ENCODE measurements at places on chromosomes 2 and 18.

- no peak for DNase-seq
Observed at GRCh38 chr2:157149270-157149669, 108.2 kb upstream of the GALNT5 start.

- no peak for DNase-seq
Observed at GRCh38 chr18:56256659-56257058, 381.7 kb downstream of the TXNL1 start.

- DNase-seq = no peak
Observed at GRCh38 chr2:8544786-8545694, 136.8 kb upstream of the ID2 start.

GRCh38 chr2:13003500-13003899, 286.8 kb downstream of the TRIB2 start:
- DNase-seq = no peak

DNA sequence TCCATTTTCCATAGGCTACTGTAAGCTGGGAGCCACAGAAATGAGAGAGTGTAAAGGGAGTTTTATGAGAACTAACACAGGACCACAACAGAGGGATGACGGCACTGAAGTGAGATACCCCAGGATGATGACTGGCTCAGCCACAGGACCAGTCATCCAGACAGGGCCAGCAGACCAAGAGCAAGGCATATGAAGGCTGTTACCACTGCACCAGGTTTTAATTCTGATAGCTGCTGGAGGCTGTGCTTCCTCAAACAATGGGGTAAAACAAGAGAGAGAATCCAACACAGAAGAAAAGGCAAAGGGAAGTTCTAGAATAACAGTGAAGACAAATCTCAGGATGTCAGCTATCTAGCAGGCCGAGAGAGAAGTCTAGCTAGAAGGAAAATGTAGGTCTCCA, 94.9 kb downstream of the BCL2 start:
- DNase-seq = no peak

- no peak for DNase-seq
Observed at GRCh38 chr2:24207359-24207758, 32.5 kb downstream of the FAM228A start.

GRCh38 chr2:147320146-147320545, 524.7 kb upstream of the ACVR2A start:
- DNase-seq = no peak

GRCh38 chr2:200383380-200384110, 77.1 kb downstream of the SPATS2L start:
- no peak for DNase-seq

- DNase-seq = no peak
Observed at GRCh38 chr18:250685-251084, 17.2 kb downstream of the THOC1 start.

- no peak for DNase-seq
Observed at GRCh38 chr18:25453556-25454269, 101.7 kb upstream of the ZNF521 start.

DNA sequence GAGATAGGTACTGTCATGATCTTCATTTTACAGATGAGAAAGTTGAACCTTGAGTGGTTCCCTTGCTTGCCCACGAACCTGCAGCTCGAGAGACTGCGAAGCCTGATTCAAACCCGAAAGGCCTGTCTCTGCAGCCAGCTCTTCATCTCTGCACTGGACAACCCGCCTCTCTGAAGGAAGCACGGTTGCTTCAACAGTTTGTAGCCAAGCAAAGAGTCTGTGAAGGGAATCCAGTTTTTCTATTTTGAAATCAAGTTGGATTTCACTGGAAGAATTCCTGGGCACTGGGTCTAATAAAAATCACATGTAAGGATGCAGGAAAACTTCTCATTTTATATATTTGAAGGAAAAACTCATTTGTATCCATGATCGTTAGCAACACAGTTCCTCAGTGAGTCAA, 21.3 kb upstream of the ICOS start:
- no peak for DNase-seq

DNA sequence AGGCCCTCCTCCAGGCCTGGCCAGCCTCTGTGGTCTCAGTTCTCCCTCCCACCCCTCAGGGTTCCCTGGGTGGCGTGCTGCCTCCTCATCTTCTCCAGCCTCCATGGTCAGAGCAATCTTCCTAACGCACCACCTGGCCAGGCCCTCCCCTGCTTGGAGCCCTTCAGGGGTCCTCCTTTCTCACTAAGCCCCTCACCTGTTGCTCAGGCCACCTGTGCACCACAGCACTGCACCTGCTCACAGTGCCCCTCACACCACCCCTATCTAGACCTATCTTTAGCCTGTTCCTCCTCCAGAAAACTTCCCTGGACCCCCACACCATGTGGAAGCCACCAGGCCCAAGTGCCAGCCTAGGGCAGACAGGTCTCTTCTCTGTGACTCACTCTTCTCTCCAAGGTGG, 267.1 kb downstream of the ATAD2B start:
- DNase-seq = no peak

- DNase-seq = no peak
Observed at GRCh38 chr2:16171425-16171920, 231.1 kb downstream of the MYCN start.

- DNase-seq = no peak
Observed at GRCh38 chr2:6676241-6676640, 189.5 kb downstream of the CMPK2 start.

- peak; percentile 65 for DNase-seq
Observed at GRCh38 chr18:4172196-4173100, 282.7 kb downstream of the DLGAP1 start.

- peak; percentile 77 for DNase-seq
Observed at GRCh38 chr2:206452750-206453149, 9.4 kb downstream of the ADAM23 start.

- no peak for DNase-seq
Observed at GRCh38 chr2:184692141-184692734, 93.9 kb downstream of the ZNF804A start.

DNA sequence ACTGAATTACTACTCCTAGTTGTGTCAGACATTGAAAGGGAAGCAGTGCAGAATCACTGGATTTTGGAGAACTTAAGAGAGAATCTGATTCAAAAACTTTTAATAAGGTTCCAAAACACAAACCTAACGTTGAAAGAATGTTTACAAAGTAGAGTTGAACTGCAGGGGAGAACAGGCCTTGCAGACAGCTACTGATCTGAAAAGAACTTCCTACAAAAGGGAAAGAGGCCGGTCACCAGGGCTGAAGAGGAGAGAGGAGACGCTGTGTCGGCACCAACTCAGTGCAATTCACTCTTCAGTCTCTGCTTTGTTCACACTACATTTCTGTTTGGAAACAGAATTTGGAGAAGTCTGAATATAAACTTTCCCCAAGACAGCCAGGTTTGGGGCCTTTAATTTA, 124.0 kb downstream of the GAREM1 start:
- DNase-seq = peak; percentile 28

DNA sequence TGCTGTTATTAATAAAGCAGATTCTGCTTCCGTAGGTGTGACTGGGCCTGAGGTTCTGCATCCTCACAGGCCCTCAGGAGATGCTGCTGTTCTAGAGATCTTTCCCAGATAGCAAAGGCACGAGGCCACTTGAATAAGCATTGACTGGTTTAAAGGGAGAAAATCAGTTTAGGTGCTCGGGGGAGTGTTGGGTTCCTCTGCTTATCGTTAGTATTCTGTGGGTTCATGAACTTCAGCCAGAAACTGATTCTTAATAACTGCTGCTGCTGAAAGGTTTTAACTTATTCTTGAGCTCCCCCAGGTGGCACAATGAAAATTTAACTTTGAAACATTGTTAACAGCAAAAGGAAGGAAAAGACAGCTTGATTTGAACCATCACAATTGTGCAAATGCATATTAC, 56.9 kb downstream of the ITGA6 start:
- peak; percentile 32 for DNase-seq

GRCh38 chr2:129764376-129765325, 214.8 kb upstream of the RAB6C start:
- no peak for DNase-seq

DNA sequence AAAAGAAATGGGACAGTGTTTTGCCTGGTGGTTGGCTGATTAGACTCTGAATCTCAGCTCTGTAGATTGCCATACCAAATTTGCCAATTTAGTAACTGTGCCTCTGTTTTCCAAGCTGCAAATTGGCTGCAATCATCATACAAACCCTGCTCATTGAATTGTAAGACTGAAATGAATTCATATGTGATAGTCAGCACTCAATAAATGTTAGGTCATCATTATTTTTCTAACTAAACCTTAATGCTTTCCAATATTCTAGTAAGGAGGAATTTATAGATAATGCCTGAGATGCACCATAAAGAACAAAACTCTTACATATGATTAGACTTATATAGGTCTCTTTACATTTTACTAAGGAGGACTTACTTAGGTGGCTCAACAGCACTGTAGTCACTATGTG, 85.3 kb downstream of the DNER start:
- no peak for DNase-seq

DNA sequence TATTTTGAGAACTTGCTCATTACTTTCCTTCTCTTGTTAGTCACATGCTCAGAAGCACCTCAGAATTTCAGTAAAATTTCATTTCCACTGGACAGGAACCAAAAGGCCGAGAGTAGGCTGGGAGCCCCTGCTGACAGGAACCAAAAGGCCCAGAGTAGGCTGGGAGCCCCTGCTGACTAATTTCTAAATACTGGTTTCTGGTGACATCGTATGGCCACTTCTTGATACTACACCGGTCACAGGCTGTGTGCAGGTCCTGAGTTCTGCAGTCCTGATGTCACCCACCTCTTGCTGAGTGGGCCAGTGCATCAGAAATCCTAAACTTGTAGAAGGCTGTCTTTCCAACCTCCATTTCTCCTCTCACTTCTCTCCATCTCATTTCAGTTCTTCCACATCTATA, 17.7 kb upstream of the EN1 start:
- DNase-seq = no peak

DNA sequence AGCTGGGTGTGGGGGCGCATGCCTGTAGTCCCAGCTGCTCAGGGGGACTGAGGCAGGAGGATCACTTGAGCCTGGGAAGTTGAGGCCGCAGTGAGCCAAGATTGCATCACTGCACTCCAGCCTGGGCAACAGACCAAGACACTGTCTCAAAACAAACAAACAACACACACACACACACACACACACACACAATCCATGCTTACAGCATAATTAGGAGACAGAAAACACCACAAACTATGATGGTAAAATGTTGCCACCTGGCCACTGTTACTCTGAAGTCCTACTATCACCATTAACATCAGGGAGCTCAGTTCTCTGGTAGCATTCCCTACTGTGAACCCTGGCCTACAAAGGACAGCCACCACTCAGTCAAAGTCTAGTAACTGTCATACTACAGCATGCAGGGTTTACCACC, 18.3 kb downstream of the DNPEP start:
- DNase-seq = no peak

DNA sequence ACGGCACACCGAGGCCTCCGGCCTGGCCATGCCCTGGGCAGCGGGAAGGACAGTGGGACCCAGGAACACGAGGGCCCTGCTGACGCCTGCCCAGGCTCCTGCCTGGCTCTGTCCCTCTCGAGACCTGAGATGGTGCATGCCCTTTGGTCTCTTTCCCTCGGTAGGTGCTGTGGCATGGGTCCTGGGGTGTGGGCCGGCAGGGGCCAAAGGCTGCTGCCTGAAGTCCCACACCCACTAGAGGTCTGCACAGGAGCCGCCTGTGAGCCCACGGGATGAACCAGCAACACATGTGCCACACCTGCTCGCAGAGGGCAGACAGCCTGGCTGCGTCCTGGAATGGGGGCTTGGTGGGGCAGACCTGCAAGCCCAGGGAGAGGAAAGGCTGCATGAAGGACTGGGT, 73.3 kb downstream of the NDUFA10 start:
- no peak for DNase-seq

- DNase-seq = no peak
Observed at GRCh38 chr2:217440000-217440399, 562.8 kb downstream of the TNS1 start.

GRCh38 chr2:31933066-31933465, 77.7 kb downstream of the MEMO1 start:
- DNase-seq = no peak

DNA sequence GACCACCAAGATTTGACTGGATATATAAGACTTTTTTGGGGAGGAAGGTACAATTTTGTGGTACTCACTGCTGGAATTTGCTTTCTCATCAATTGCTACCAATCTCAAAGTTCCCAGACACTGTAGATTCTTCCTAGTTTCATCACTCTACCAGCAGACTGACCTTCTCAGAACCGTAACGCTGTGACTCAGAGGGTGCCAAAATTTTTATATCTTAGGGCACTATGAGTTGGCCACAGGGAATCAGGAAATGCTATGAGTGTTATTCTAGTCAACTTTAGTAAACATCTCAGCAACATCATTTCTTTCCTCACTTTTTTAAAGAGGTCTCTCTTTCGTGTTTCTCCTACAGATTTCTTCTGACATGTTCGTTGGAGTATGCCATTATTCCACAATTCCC, 499.0 kb downstream of the TMX3 start:
- DNase-seq = no peak

DNA sequence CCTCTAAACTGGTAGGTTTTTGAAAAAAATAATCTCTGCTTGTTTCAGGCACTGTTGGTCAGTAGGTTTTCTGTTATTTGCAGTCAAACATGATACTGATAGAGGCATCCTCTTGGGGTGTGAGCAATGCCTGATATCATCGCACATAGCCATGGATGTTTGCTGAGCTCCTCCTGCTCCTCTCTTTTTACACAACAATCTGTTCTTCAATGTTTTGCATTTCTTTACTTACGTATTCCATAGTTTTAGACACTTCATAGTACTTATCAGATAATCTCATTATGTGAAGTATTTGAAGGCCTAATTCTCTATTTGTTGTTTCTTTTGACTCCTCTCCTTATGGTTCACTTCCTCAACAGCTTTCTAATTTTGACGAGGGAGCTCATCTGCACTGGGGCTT, 23.0 kb upstream of the HS6ST1 start:
- DNase-seq = no peak

- DNase-seq = no peak
Observed at GRCh38 chr2:144927429-144927828, 407.5 kb upstream of the ZEB2 start.

GRCh38 chr2:68251855-68252399, 405 bp downstream of the PPP3R1 start:
- DNase-seq = no peak

- no peak for DNase-seq
Observed at GRCh38 chr2:235291461-235291860, 202.4 kb upstream of the AGAP1 start.

DNA sequence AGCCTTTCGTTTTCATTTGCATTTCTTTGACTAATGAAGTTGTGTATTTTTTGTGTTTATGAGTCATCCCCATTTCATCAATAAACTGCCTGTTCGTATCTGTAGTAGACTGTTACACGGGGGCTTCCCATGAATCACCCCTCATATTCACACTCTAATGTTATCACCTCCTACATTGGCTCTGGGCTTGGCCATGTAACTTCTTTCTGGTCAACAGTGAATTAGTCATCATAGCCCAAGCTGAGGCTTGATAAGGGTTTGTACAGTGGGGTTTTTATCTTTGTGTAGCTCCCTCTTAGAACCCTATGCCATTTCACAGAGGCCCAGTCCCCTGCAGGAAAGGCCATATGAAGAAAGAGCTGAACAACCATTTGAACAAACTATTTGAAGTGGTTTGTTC, 151.0 kb downstream of the CCBE1 start:
- DNase-seq = no peak

- no peak for DNase-seq
Observed at GRCh38 chr2:197784956-197785941, at the start of gene BOLL. Gene BOLL (minus strand): TSS chr2:197785319. CDS start chr2:197781850, 3,469 bp downstream.
